ENCODE measurements at places on chromosomes 16 and 17. TPM values are rescaled to one million over a fixed set of nuclear protein-coding genes. Genes with fewer than 3 reads are reported as not detected.

The EVPLL gene
- not detected for total RNA-seq

The DPEP3 gene
- 0.19 TPM for total RNA-seq

The CARD14 gene
- not detected for total RNA-seq

The PLEKHG4 gene
- total RNA-seq = 14.3 TPM

The CHD9NB gene
- total RNA-seq = 0.19 TPM

The CTF1 gene
- total RNA-seq = 0.27 TPM

The EEF2K gene
- total RNA-seq = 9.8 TPM

The TNS4 gene
- 5.9 TPM for total RNA-seq

The ODAD4 gene
- total RNA-seq = 0.79 TPM

The DLX3 gene
- not detected for total RNA-seq

The NAGS gene
- 0.17 TPM for total RNA-seq

The RAB40C gene
- 6.3 TPM for total RNA-seq

DNA sequence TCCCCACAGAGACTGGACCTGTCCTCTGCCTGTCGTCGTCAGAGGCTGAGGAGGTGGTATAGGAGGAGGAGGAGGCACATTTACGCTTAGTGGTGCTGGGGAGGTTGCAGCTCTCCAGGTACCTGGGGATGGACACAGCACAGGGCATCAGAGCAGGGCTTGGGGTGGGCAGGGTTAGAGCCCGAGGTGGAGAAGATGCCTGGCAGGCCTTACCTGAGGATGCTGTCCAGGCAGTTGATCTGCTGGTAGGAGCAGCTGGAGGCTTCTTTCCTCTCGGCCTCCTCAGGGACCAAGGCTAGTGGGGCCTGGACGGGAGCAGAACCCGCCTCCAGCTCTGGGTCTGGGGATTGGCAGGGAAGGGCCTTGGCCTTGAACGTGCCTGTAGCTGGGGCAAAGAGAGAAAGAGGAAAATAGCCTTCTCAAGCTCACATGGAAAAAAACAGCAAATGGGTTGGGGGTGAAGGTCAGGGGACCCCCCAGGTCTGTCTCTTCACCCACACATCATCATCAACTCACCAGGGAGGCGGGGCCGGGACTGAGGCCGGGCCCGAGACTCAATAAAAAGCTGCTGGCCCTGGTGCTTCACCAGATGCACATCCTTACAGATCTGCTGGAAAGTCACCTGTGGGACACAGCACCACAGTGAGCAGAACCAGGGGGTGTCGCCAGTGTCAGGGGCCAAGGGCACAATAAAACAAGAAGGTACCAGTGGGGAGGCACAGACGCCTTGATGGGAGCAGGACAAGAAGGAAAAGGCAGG, 5.6 kb downstream of the PER1 start:
- no peak for DNase-seq

DNA sequence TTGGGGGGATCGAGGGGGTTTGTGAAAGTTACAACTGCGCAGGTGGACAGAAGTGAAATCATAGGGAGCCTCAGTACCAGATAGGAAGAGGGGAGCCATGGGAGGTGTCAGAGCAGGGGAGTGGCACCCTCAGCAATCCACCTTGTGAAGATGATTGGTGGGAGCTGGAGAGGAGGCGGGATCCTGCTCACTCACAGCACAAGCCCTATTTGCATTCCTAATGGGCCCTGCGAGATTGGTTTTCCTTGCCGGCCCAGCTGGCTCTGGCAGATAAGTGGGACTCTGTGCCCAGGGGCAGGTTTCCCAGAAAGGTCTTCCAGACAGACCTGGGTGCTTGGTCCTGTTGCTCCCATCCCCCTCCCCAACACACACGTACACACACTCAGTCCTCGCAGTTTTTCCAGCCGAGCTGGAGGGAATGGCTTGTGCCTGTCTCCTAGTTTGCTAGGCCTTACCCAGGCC, 9.4 kb downstream of the WNT3 start:
- DNase-seq = no peak

- no peak for DNase-seq
These were observed 12.0 kb downstream of the HIGD1B start for GRCh38 chr17:44859701-44860100.

DNA sequence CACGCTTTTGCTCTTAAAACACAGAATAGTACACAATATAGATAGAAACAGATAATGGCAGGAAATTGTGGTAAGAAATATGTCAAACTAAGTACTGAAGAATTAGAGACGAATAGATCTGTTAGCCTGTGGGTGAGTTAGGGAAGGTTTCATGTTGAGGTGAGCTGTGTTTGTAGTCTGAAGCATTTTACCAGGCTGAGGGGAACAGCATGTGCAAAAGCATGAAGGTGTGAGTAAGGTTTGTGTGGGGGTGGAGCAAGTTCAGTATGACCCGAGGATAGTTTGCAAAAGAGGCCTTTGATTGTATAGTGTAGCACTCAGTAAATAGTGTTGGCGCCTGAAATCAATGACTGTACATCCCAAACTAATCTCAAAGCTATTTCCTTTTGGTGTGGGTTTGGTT, 13.8 kb downstream of the IGSF6 start:
- DNase-seq = peak; percentile 60

DNA sequence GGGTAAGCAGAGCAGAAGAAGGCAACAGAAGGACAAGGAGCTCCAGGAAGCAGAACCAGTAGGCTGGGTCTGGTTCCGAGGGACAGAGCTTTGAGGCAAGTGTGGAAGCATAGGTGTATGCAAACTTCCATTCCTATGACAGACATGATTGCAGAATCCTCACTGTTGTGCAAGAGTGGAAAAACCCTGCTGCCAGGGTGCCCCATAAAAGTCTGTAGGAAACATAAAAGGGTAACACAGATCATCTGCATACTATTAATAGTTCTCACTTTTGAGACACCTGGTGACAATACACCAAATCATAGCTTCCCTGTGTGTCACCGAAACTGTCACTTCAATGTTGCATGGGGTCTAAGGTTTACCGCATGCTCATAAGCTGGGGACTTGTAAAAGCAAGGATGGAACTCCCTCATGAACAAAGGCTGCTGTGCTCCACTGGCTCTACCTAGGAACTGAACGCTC, 39.7 kb downstream of the ARHGAP17 start:
- DNase-seq = peak; percentile 77

GRCh38 chr16:15874745-15875314, 13.6 kb downstream of the CEP20 start:
- DNase-seq = peak; percentile 27

- DNase-seq = no peak
These were observed 1.1 kb downstream of the MAPT start for GRCh38 chr17:45895304-45895968.

GRCh38 chr17:57914273-57915142, 40.7 kb downstream of the CUEDC1 start:
- no peak for DNase-seq

GRCh38 chr17:72812823-72813222, 279.7 kb downstream of the SLC39A11 start:
- DNase-seq = no peak

- no peak for DNase-seq
These were observed 7.9 kb upstream of the DNAH17 start for GRCh38 chr17:78585006-78585630.

GRCh38 chr16:57352636-57353047, 5.9 kb upstream of the CCL22 start:
- no peak for DNase-seq

DNA sequence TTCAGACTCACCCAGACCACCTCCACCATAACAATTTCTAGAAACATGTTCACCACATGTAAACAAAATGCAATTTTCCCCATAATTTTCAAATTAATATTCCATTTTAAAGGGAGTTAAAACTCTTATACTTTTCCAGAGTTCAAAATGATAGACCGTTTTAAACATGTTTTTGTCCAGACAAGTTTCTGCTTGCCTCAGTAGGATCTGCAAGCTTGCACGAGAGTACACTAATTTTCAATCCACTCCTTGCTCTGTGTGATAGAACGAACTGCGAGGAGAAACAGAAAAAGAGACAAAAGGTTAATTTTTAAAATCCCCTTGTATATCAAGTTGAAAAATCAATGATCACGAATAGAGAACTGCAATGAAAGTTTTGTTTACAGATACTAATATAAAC, 7.1 kb downstream of the FAHD1 start:
- no peak for DNase-seq

DNA sequence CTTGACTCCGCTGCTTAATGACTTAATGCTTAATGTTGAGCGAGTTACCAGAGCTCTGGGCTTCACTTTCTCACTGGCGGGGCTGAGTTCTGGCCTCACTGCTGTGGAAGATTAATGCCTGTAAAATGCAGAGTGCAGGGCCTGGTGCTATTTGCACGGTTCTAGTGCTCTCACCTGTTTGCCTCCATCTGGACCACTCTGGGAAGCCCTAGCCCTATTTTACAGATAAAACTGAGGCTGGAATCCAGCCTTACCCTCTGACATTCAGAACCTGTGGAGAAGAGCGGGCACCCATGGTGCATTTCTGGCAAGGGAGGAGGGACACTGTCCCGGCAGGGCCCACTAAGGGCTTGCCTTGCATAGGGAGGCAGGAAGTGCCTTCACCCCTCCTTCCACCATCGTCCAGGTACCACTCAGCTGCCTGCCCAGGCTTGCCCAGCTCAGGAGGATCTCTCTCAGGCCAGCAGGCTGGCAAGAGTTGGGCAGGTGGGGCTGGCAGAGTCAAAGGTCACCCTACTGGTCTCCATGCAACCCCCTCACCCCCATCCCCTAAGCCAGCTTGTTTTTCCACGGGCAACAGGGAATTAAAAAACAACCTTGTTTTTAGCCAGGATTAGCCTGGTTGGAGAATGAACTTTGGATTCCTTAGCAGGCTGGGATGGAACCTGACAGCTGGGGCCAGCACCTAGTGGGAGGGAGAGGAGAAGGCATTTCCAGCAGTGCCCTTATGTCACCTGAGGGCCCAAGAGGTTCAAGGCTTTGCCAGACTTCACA, 4.1 kb upstream of the UBALD1 start:
- DNase-seq = no peak

GRCh38 chr17:2719861-2720260, 8.3 kb upstream of the CLUH start:
- DNase-seq = no peak

GRCh38 chr17:48149787-48150463, 42.4 kb downstream of the SNX11 start:
- no peak for DNase-seq

- peak; percentile 89 for DNase-seq
These were observed 134.8 kb downstream of the HS3ST2 start for GRCh38 chr16:22948603-22949368.

GRCh38 chr17:33285413-33285812, 7.7 kb downstream of the ASIC2 start:
- no peak for DNase-seq

DNA sequence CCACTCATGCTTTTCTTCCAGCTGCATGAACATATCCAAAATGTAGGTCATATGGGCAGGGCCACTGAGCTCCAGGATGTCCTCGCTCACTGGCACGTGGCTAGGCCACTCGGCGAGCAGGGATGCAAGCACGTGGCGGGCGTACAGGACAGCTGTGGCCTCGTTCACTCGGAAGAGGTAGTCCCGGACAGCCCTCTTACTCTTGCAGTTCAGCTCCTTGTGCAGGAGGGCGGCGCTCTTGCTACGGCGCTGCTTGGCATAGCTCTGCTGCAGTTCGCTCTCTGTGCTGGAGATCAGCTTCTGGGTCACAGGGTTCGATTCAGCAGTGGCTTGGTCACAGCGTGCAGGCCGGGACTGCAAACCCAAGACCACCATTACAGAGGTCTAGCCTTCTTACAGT, 53.1 kb upstream of the ATP2A3 start:
- no peak for DNase-seq

DNA sequence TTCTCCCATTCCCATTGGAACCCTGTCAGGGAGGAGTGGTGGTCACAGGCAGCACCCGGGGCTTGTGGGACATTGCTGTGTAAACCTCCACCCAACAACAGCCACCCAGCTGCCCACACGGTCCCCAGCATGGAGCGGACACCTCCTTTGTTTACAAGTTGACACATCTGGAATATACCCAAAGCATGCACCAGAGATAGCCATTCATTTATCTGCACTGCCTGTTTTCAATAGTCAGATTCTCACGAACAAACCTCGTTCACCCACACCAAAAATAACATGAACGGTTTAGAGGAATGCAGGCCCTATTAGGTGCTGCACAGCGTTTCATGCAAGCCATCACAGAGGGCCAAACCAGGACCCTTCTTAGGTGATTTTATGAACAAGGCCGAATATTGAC, 244.8 kb downstream of the FOXL1 start:
- no peak for DNase-seq
